Activated naive CD8-positive, alpha-beta T cell treated with anti-CD3 and anti-CD28 coated beads, Interleukin-2, amount 50 U/mL, for 16 hours (primary cell): ENCODE measurements at places on chromosomes 12 and 14.

DNA sequence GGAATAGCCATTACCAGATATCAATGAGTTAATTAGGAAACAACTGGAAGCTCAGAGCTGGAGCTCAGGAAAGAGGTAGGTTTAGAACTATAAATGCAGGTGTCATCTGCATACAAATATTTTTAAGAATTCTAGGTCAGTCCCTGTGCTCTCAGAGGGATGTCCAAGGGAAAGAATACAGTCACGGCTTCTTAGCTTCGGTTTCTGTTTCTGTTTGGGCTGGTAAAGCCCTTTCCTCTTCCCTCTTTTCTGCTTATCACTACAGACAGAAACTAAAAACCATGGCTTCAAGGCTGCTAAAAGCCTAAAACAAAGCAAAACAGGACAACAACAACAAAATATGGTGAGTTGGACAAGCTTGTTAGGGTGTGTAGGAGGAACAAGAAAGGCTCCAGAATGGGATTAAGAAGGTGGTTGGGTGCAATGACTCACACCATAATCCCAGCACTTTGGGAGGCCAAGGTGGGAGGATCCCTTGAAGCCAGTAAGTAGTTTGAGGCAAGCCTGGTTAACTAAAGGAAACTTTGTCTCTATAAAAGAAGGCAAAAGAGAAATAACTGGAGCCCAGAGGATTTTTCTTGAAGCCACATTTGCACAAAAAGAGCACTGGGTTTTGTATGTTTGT lies 113.0 kb downstream of the SEC23A start:
- no peak for DNase-seq

DNA sequence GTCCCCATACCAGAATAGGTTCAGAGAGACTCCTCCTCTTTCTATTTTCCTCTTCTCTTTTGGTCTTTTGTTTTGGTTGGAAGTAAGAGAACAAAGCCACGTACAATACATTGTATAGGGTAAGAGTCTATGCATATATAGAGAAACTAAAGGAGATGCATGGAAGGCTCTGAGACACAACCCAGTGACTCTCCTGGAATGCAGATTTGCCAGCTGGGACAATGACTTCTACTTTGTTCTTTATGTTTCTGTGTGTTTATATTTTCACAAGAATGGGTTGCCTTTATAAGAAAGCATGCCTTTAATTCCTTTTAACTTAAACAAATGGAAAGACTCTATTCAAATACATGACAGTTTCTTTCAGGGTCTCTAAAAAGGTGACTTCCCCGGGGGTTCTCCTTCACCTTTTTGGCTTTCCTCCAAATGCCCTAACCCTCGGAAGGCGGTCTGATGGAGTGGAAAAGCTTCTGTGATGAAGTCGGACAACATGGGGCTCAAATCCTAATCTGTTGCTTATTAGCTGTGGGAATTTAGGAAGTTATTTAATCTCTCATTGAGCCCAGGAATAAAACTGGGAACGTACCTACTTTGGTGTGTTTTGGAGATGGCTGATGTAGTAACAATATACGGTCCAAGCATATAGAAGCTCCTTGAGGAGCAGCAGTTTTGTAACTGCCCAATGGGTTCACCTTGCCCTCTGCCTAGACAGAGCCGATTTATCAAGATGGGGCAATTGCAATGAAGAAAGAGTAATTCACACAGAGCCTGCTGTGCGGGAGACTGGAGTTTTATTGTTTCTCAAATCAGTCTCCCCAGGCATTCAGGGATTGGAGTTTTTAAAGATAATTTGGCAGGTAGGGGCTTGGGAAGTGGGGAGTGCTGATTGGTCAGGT lies 9.1 kb upstream of the SERPINA1 start:
- no peak for DNase-seq

GRCh38 chr12:123238961-123239360 lies 5.7 kb downstream of the MTRFR start:
- DNase-seq, result no peak

- DNase-seq, result no peak
These were observed 18.5 kb upstream of the MLXIP start for GRCh38 chr12:122060081-122060501.

GRCh38 chr12:120497524-120498150 lies 1.7 kb downstream of the DYNLL1 start:
- DNase-seq, result no peak
